ENCODE measurements at places on chromosomes 2 and 18.

GRCh38 chr18:35163014-35163539 lies 77.8 kb upstream of the ZNF397 start:
- DNase-seq: no peak

- no peak for DNase-seq
Observed at GRCh38 chr2:192072261-192072660, 122.5 kb downstream of the TMEFF2 start.

DNA sequence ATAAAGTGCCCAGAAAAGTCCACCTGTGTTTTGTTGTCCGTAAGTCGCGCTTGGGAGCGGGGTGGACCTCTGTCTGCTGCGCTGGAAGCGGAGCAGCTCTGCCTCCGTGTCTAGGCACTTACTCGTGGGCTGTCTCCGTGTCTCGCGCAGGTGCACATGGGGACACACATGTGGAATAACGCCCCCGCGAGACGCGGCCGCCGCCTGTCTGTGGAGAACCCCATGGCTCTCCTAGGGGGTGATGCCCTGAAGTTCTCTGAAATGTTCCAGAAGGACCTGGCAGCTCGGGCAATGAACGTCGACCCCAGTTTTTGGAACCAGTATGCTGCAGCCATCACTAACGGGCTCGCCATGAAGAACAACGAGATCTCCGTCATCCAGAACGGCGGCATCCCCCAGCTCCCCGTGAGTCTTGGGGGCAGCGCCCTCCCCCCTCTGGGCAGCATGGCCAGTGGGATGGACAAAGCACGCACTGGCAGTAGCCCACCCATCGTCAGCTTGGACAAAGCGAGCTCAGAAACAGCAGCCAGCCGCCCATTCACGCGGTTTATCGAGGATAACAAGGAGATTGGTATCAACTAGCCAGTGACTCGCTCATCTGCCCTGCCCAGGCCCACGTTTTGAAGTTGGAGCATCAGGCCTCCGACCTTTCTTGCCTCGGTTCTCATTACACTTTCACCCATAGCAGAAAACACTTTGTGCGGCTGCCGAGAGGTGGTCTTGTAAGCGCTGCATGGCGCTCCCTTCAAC lies 17.3 kb downstream of the SALL3 start:
- no peak for DNase-seq

GRCh38 chr2:27627963-27628766 lies 647 bp downstream of the CCDC121 start:
- peak; percentile 37 for DNase-seq

DNA sequence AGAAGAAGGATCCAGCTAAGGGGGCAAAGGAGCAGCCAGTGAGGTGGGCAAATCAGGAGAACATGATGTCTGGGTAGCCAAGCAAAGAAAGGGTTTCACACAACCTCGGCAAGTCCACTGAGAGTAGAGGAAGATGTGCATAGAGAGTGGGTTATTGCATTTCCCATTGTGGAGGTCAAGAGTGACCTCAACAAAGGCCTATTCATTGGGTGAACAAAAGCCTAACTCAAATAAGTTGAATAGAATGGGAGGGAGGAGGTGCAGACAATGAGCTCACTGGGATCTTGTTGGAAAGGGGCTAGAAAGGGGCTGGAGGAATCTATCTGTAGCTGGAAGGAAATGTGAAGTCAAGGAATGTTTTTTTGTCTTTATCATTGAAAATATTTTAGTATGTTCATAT lies 14.0 kb upstream of the PDCL3 start:
- DNase-seq: no peak

- no peak for DNase-seq
Observed at GRCh38 chr2:38978908-38979307, 89.2 kb downstream of the ARHGEF33 start.

GRCh38 chr2:176148751-176149421 lies 2.5 kb upstream of the HOXD4 start:
- no peak for DNase-seq

DNA sequence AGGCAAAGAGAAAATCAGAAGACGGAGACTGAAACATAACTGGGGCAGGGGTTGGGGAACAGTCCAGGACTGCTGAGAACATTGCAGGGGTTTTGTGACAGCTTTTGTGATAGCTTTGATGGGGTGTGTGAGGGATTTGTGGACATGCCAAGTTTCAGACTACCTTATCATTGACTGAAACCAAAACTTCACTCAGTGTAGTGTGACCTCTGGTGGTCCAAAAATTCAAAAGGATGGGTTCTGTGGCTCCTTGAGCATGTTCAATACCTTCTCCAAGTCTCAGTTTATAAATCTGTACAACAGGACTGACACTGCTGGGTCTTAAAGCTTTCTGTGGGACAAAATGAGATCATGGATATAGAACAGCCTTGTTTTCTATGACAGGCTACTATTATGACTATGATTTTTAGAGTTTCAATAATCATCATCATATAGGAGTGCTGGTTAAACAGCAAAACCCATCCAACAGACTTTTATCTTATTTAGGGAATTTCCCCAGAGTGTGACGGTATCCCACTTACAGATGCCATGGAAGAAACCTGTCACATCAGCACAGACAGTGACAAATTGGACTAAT lies 259.2 kb upstream of the SLC14A2 start:
- DNase-seq: no peak

DNA sequence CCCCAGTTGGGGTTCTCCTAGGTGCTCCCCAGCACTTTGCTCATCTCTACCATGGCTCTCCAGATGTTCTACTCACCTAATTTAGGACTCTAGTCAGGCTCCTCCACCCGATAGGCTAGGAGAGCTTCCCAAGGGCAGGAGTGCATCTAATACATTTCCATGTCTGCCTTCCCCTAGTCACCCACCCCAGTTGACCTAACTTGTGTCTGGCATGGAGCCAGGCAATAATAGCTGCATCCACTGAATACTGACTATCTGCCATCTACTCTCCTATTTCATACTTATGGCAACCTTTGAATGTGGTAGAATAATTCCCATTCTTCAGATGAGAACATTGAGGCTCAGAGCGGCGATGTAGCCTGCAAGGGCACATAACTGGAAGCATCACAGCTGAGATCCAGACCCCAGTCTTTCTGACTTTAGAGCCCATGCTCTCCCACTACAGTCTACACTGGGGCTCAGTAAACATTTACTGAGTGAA lies 71.8 kb upstream of the YWHAQ start:
- DNase-seq: no peak

GRCh38 chr2:42118754-42119569 lies 50.2 kb upstream of the EML4 start:
- no peak for DNase-seq

DNA sequence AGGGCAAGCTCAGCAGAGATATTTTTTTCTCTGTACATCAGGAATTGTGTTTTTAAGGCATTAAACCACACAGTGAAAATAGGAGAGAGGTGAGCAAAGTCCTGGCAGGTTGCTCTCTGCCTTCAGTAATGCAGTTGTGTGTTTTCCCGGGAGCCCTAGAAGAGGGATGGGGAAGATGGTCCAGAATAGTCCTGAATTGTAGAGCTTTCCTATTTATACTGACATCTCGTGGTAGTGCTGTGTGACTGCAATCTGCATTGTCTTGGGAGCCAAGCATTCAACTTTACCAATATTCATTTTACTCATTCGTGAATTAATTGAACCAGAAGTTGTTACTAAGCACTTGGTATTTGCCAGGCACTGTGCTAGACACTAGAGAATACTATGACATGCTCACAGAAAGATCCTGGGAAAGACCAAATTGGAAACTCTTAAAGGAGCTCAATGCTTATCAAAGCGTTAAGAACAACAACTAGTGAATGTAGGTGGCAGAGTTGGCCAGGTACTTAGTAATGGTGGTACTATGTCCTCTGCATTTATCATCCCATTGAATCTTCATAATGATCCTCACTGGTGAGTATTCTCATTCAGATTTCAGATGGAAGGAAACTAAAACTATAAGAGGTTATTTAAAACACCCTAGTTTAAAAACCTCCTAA lies 214.6 kb downstream of the TRIB2 start:
- peak; percentile 60 for DNase-seq

- peak; percentile 52 for DNase-seq
Observed at GRCh38 chr2:26982102-26982742, 11.8 kb downstream of the MAPRE3 start.

GRCh38 chr2:44691174-44691785 lies 250.2 kb upstream of the SIX3 start:
- no peak for DNase-seq

- DNase-seq: no peak
Observed at GRCh38 chr2:2142345-2142744, 188.7 kb downstream of the MYT1L start.

DNA sequence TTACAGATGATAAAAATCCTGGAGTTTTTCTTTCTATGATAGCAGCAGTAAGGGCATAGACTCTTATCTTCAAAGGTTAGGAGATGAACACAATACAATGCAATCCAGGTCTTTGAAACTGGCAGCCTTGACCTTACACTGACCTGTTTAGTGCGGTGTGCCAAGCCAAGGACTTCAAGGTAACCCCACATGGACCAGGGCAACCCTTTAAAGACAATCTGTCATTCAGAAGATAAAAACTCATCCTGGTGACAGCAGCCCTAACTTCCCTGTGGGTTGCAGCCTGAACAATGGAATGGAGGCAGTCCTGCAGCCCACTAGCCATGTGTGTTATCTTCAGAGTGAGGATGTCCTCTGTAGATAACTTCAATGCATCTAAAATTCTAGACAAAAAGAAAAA lies 78.1 kb downstream of the RTTN start:
- no peak for DNase-seq

GRCh38 chr2:162972383-162972782 lies 133.8 kb upstream of the KCNH7 start:
- no peak for DNase-seq

- no peak for DNase-seq
Observed at GRCh38 chr18:78903436-78904178, 76.0 kb upstream of the SALL3 start.

- DNase-seq: no peak
Observed at GRCh38 chr2:9207641-9208311, 1.2 kb downstream of the ASAP2 start.

GRCh38 chr2:197838036-197838435 lies 33.6 kb downstream of the PLCL1 start:
- DNase-seq: no peak

DNA sequence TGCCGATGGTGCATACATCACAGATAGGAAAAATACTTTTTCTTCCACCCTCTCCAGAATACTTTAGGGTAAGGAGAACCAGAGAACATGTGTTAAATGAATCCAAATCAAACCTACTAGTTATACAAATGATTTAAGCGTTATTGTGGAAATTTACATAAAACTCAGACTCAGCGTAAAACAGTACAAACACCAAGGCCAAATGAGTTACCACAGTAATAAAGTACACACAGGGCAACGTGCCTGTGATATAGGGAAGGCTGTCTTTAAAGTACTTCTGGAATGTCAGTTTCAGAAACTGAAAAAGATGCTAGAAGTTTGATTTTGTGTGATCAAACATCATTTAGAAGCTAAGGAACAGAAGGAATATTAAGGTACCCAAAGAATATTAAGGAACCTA lies 46.9 kb downstream of the PTPRM start:
- no peak for DNase-seq

- no peak for DNase-seq
Observed at GRCh38 chr2:4420032-4420431, 716.7 kb downstream of the DCDC2C start.
